ENCODE measurements at places on chromosomes 3 and 15.

DNA sequence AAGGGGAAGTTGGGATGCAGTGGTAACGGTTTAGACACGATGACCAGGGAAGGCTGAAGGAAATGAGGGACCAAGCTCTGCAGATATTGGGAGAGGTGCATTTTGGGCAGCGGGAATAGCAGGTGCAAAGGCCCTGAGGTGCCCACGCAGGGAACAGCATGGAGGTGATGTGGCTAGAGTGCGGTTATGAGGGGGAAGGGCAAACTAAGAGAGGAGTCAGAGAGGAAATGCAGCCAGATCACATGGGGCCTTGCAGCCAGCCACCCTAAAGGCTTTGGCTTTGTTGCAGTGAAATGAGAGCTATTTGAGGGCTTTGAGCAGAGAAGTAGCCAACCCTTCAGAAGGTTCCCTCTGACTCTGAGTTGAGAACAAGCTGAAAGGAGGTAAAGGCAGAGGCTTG is 2.6 kb downstream of the SPATA12 start:
- DNase-seq = no peak

GRCh38 chr3:108528459-108529252 is 18.3 kb upstream of the MYH15 start:
- DNase-seq = no peak

DNA sequence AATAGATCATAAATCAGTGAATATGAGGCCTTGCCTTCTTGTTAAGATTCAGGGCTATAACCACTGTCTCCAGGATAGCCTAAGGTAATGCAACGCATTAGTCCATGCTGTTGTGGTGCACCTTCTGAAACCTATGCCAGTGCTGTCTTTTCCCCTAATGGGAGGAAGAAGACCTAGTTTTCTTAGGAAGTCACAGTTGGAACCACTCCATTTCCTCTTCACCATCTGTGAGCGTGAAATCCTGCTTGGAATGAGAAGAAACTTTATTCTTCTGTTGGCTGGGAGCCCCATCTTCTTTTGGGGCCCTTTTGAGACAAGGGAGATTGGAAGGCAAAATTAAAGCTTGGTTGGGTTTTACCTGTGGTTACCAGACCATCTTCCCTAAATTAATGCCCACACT is 25.9 kb upstream of the SLC7A14 start:
- no peak for DNase-seq

- no peak for DNase-seq
These were observed 14.5 kb downstream of the CAND2 start for GRCh38 chr3:12810961-12811360.

- no peak for DNase-seq
These were observed 79.5 kb downstream of the CD200R1L start for GRCh38 chr3:112767177-112767576.

GRCh38 chr15:42368096-42368495 is 8.8 kb downstream of the CAPN3 start:
- DNase-seq = no peak

- DNase-seq = no peak
These were observed 5.5 kb downstream of the AP3S2 start for GRCh38 chr15:89888214-89888804.

DNA sequence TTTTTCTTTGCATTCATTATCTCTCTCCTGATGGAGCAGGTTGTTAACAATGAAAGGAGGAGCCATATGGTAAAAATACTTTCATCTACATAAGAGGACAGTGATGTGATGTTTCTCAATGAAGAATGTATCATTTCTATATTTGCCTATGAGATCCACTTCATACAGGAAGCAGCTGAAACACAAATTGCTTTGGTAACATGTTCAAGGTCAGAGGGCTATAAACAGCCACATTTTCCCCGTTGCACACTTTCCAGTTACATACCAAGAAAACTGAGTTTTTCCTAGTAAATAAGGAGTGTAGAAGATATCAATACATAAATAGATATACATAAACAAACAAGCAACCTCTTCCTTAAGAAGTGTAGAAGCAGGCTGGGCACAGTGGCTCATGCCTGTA is 32.6 kb upstream of the GYG1 start:
- no peak for DNase-seq

- no peak for DNase-seq
These were observed 187.8 kb downstream of the SHQ1 start for GRCh38 chr3:72660270-72661114.

GRCh38 chr3:31422237-31422636 is 110.5 kb upstream of the STT3B start:
- no peak for DNase-seq

DNA sequence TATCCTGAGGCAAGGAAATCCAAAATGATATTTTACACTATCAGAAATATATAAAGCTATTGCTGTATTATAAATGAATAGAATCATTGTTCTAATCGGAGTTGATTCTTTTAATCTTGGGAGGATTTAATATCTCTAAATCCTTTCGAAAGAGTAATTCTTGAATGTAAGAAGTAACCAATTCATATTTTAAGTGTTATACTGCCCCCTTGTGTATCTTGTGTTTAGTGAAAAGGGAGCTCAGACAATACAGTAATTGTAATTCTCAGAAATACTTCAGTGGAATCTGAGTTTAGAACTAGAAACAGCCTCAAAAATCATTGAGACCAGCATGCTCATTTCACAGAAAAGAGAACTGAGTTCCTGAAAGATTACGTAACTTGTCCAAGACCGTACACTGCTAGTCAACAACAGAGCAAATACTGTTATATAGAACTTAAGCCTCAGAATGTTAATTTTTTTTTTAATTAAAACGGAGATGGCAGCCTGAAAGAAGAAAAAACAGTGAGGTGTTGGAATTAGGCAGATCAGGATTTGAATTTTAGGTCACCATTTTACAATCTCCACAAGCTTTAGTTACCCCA is 42.9 kb downstream of the PLCH1 start:
- no peak for DNase-seq

DNA sequence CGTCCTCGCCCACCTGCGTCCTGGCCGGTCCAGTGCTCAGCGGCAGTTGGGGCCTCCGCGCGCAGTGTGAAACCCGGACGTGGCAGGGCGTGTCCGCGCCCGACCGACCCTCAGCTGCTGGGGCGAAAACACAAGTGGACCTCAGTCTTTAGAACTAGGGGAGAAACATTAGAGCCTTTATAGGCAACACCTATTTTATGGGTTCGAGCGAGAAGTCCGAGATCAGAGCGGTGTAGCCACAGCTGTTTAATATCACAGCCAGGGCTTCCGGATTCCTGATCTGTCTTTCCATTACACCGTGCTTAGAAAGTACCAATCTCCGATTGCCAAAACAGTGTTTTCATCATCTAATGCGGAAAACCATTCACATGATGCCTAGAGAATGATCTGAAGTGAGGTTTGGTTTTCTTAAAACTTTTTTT is 506 bp downstream of the RAD51 start:
- DNase-seq = no peak

- no peak for DNase-seq
These were observed 429.9 kb downstream of the TBL1XR1 start for GRCh38 chr3:176767385-176767784.

GRCh38 chr15:64324165-64324877 is 31.7 kb downstream of the CSNK1G1 start:
- DNase-seq = no peak

GRCh38 chr3:162052636-162053035 is 556.0 kb downstream of the OTOL1 start:
- DNase-seq = no peak

DNA sequence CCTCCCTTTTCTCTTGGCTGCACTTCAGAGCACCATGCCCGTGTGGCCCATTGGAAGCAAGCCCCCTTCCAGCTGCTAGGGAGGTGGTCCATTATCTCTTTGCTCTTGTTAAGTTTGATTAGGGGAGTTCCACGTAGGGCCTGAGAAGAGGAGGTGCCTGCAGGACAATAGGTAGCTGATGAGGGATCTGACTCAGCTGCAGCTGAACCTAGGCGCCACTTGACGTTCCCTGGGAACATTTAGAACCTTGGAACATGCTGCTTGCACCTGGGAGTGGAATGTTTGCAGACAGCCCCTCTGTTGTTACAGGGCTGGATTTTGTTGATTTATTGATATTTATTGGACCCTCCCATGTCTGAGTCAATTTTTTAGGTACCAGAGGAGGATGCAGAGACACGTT is 4.7 kb downstream of the SMAD3 start:
- DNase-seq = no peak

Measured in stimulated activated CD4-positive, alpha-beta T cell treated with anti-CD3 and anti-CD28 coated beads, Interleukin-15, amount 100 ng/mL, for 1 hour (primary cell).